ENCODE measurements at places on chromosomes 16 and 17.
A peak's percentile ranks its signal among the peaks of the same experiment; 100 is the strongest.

DNA sequence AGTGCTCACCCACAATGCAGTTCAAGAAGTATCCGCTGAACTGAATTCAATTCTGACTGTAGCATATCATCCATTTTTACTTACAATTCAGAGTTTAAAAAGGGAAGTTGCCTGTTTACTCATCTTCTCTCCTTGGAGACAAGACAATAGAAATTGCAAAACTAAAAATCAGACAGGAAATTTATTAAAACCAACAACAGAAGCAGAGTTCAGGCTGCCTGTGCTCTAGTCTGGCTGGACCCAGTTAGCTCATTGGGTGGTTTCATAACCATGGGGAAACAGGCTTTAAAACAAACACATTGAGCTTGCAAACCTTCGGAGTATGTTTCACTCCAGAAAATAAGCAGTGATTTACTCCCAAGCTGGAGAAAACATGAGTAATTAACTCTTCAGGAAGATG, 321.4 kb downstream of the GRIN2A start:
- no peak for DNase-seq

DNA sequence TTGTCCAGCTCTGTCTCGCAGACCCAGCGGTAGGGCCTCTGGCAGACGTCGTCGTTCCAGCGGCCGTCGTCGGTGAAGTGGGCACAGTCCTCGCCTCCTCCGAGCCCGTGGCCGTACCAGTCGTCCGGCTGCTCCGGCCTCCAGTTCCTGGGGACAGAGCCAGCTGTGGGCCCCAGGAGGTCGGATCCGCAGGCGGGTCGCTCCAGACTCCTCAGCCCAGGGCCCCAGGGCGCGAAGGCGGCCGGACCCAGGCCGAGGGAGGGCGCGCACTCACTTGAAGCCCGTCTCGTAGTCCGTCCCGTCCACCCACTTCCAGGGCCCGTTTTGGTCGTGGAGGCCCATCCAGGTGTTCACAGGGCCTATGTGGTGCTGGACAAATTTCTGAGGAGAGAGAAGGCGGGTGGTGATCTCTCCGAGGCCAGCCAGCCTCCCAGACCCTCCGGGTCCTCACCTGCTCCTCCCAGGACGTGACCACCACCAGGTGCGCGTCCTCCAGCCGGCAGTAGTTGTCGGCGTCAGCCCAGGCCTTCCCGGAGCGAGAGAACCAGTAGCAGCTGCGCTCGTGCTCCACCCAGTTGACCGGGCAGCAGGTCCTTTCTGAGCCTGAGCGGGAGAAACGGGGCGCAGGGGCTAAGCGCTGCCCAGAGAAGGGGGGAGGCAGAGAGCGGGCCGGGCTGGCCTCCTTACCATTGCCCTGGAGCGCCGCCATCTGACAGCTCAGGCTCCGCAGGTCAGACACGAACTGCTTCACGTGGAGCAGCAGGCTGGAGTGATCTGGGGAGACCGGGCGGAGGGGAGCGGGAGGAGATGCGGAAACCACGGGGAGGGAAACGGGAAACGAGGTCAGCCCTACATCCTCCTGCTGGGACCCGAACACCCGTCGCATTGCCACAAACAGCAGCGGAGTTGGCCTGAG, 5.2 kb downstream of the ASGR1 start:
- DNase-seq: no peak

- no peak for DNase-seq
These were observed 6.8 kb upstream of the MMP15 start for GRCh38 chr16:58018803-58019202.

- no peak for DNase-seq
These were observed 1.2 kb downstream of the CYB5D1 start for GRCh38 chr17:7859028-7859427.

DNA sequence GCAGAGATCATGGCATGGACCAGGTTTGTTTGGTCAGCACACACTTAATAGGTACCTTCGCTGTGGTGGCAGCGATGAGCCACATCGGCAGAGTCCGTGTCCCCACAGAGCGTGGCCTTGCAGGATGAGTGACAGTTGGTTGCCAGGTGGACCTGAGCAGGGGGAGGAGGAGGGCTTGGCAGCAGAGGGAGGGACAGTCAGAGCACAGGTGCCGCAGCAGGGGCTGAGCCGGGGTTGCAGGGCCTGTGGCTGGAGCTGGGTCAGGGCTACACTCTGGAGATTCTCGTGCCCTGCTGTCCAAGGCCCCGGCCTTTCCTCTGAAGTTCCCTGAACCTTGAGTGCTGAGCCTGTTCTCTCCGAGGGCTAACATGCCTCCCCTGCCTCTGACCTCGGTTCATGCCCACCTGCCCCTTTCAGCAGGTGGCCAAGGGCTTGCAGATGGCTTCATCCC, 24.8 kb downstream of the POLR3E start:
- DNase-seq: no peak

- no peak for DNase-seq
These were observed 20.7 kb downstream of the RNF112 start for GRCh38 chr17:19431691-19432090.

- DNase-seq: no peak
These were observed 106.8 kb downstream of the CCDC182 start for GRCh38 chr17:57638284-57638683.

DNA sequence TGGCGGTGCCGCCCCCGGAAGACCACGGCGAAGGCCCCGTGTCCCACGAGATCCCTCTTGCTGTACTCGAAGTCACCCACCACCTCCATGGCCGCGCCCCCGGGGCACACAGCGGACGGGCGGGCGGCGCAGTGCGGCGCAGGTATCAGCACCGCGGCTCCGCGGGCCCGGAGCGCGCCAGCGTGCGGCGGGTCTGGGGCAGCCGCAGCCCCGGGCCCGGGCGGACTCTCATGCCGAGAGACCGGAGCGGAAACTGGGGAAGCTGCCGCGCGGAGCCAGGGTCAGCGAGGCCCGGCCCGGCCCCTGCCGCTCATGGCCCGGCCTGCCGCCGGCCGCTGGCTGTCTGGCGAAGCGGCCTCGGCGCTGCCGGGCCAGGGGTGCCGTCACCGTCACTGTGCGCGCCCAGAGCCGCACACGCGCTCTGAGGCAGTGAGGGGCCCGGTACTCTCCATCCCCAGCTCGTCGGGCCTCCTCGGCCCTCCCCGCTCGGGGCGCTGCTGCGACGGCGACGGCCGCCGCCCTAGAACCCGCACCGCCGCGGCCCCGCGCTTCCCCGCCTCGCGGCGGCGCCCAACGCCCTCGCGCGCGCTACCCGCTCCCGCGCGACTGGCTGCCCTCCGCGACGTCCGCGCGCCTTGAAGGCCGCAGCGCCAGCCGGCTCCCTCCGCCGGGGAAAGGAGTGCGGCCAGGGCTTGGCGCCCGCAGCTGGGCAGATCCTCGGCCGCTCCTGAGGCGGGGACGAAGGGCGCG, at the start of gene ULK2:
TSS of gene ULK2 (minus strand) at position 608 of the 750 bp plus-strand sequence. CDS start at position 89, 519 bp downstream.
- DNase-seq: peak; percentile 31

DNA sequence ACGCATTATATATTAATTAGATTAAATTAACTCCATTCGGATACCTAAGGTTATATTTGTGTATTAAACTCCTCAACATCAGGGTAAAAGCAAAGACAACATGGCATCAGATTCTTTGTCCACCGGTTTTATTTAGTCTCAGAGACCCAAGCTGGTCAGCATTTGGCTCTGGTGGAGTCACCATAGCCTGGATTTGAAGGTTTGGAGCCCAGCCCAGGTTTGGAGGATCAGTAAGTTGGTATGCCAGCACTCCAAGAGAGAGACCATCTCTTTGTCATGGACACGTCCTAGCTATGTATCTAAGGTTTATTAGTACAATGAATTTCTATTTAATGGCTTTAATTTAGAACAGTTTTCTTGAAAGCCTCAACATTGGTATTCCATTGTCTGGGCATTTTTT, 328.4 kb upstream of the RBFOX1 start:
- DNase-seq: no peak

GRCh38 chr16:16099320-16099719, 124.0 kb downstream of the ABCC6 start:
- DNase-seq: no peak

DNA sequence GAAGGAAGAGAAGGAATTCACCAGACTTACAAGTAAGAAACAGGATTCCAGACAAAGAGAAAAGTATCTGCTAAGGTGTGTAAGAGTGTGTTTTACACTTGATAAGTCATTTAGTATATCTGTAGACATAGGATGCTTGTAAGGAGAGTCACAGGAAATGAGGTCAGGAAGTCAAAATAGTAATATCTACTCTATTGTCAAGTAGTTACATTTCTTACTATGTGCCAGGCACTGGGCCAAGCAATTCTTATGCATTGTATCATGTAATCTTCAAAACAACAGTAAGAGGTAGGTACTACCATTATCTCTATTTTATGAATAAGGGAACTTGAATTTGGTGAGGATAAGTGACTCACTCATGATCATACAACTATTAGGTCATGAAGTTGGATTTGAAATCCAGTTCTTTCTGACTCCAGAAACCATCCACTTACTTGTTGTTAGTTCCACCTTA, 129.1 kb downstream of the SNX11 start:
- DNase-seq: no peak

DNA sequence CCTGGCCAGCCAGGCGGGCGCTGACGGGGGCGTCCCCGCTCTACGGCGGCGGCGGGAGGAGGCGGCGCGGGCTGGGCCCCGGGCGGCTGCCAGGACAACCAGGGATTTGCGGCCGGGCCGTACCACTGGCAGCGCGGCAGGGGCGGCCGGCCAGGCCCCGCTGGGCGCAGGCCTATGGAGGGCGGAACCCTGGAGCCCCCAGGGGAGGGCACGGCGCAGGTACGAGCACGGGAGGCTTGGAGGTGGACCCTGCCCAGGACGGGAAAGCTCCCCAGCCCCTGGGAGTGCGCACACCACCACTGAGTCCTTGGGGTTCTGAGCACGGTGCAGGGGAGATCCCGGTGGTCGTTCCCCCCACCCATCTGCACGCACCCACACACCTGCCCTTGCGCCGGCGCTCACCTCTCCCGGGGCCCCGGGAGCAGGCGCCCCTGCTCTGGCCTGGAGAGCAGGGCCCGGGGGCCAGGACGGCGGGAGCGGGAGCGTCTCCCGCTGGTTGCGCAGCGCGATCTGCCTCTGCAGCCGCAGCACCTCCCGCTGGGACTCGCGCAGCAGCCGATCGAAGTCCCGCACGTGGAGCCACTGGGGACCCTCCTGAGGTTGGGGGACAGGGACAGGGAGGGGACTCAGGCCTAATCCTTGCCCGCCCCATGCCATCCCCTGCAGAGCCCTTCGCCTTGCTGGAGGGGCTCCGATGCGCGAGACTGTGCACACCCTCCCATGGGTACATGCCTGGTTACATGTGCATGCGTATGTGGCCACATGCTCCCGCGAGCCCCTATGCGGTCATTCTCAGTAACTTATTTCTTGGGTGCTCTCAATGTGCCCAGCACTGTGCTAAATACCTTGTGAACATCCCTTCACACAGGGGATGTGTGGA, 3.9 kb downstream of the TSPOAP1 start:
- DNase-seq: no peak

DNA sequence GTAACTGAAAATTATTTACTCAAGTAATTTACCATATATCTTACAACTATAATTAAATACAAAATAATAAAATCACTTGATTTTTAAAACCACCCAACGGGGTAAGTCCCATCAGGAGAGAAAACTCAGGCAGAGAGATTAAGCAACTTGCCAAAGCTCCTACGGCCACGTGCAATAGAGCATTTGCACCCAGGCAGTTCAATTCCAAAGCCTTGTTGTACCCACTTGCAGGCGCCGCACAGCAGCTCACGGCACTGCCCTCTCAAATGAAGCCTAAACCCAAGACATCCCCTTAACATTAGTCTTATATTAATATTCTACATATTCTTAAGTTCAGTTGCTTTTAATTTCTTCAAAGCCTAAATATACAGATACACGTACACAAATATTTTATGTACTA, 75.7 kb downstream of the SPAG9 start:
- DNase-seq: no peak

DNA sequence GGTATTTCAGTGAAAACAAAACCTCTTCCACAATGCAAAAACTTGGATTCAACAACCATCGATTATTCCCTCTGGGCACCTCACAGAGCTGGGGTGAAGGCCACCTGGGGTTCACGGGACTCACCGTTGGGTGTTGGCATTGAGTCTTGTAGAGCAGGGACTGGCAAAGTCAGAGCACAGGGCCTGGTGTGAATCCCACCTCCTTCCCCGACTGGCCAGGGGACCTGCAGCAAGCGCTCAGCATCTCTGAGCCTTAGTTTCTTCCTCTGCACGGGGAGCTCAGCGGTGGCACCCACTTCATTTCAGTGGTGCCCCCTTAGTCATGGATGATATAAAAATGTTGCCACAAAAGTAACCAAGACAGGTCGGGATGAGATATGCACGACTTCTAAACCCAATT, 100.4 kb downstream of the METRNL start:
- no peak for DNase-seq

- no peak for DNase-seq
These were observed 147.0 kb upstream of the CIBAR2 start for GRCh38 chr16:85259115-85259831.

DNA sequence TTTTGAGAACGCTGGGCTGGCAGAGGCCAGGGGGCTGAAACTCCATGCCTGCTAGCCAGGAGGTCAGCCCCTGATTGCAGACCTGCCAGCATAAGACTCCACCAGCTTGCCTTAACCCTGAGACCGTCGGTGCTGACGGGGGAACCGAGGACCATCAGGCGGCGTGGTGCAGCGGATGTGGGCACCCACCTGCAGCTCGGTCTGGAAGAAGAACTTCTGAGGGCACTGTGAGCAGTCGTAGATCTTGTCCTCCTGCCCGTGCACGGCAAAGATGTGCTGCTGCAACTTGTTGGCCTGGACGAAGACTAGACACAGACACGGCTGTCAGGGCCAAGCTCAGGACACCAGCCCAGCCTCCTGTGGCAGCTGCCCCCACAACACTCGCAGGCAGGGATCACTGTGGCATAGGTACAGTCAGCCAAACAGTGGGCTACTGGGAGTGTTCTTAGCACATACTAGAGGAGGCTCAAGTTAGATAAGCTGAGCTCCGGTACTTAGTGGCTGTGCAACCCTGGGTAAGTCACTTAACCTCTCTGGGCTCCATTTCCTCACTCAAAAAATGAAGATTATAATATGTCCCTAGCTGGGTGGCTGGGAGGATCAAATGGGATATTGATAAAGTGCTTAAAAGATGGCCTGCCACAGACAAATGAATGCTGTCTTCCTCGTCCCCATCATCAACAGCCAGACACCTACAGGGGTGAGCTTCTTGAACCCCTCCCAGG, 150.0 kb downstream of the C16orf78 start:
- no peak for DNase-seq

DNA sequence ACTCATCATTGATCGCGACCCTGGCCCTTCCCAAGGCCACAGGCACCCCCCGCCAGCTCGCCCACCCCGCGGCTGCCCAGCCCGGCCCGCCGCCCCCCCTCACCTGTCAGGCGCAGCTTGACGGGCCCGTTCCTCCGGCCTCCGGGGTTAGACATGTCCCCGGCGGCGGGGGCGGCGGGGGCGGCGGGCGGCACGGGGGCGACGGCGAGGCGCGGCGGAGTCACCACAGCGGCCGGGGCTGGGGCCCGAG, 456 bp downstream of the SMURF2 start:
- DNase-seq: peak; percentile 28

- DNase-seq: no peak
These were observed 37.8 kb upstream of the BCAR1 start for GRCh38 chr16:75289189-75289588.

DNA sequence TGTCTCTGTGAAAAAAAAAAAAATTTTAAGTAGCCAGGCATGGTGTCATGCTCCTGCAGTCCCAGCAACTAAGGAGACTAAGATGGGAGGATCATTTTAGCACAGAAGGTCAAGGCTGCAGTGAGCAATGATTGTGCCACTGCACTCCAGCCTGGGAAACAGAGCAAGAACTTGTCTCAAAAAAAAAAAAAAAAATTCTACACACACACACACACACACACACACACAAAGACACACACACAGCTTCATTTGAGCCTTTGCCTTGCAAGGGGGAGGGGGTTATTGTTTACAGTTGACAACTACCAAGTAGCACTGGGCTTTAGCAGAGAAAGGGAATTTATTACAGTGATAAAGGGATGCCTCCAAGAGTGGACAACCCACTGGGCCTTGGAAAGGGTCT, 4.9 kb upstream of the POLR3E start:
- DNase-seq: no peak

Data from activated CD8-positive, alpha-beta memory T cell treated with anti-CD3 and anti-CD28 coated beads for 1 hour (primary cell).